Activated gamma-delta T cell treated with Interleukin-2 at 50 U/mL for 16 hours (primary cell): ENCODE measurements at places on chromosomes 3 and 15.
A peak's percentile ranks its signal among the peaks of the same experiment; 100 is the strongest.

DNA sequence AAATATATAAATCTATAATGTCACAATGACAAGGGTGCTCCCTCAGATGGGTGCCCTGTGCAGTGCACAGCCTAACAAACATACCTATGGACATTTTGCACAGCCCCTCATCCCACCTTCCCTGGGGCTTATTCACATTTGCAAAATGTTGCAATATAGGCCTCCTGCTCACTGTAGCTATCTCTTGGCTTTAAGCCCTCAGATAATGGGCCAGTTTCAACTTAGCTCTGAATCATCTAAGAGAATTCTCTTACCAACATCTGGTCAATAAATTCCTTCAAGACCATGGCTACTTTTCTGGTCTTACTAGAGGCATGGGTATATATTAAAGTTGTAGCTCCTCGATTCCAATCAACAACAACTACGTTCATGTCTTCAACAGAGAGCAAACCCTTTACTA is 17.9 kb downstream of the LIPH start:
- DNase-seq = no peak

GRCh38 chr3:72234391-72234790 is 449.4 kb upstream of the PROK2 start:
- no peak for DNase-seq

DNA sequence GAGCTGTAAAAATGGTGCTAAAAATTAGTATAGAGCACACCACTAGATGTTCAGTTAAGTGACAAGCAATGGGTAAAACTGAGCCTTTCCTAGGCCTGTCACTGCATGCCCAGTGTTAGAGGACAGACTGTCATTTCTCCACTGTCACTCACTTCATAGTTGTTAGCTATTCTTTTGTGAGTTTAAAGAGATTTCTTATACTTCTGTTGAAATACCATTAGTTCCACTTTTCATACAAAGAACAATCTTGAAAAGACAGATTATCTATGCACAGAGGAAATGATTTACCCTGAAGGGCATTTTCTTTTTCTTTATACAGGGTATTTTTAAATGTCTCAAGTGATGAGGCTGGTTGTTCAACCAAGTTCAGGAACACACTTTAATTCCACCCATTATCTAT is 28.3 kb upstream of the CHMP2B start:
- DNase-seq = no peak

- no peak for DNase-seq
These were observed 22.2 kb downstream of the MME start for GRCh38 chr3:155102329-155102728.

GRCh38 chr3:50338965-50339364 is 1.7 kb downstream of the RASSF1 start:
- DNase-seq = no peak

DNA sequence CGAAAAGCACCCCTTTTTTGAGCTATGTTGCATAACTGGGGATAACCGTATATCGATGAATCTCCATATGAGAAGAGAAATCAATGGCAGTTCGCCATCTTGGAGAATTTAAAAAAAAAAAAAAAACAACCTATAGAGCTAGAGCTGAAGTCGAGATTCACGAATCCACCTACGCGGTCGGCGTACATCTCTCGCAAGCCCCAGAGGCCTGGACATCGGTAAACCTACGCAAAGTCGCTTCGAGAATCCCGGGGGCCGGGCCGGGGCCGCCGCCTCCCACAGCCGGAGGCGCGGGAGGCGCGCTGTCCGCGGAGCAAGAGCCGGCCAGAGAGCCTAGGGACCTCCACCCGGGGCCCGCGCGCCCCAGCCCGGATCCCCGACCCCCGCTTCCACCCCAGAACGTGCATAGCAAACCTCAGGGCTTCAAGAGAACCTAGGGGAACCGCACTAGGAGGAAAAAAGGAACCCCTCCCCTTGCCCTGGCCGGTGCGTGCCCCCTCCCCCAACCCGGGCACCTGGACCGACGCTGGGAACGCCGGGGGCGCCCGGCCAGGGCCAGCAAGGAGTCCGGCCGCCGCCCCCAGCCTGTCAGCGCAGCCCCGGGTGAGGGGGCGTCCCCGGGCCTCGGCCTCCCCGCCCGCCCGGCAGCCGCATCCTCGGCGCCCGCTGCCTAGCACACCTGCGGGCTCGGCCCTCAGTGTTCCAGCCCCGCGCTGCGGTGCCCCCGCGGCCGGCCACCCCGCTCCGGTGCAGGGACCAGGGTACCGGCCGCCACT is 567 bp downstream of the PFN2 start:
- DNase-seq = peak; percentile 71

- DNase-seq = no peak
These were observed 24.7 kb downstream of the PXK start for GRCh38 chr3:58357402-58357801.

- no peak for DNase-seq
These were observed 172.2 kb downstream of the PPM1L start for GRCh38 chr3:160928183-160928726.

- DNase-seq = no peak
These were observed 75.0 kb downstream of the MAGEF1 start for GRCh38 chr3:184636741-184637316.

GRCh38 chr15:58241872-58242271 is 103.7 kb downstream of the AQP9 start:
- DNase-seq = no peak

- no peak for DNase-seq
These were observed 4.2 kb downstream of the TBC1D23 start for GRCh38 chr3:100265016-100265415.

DNA sequence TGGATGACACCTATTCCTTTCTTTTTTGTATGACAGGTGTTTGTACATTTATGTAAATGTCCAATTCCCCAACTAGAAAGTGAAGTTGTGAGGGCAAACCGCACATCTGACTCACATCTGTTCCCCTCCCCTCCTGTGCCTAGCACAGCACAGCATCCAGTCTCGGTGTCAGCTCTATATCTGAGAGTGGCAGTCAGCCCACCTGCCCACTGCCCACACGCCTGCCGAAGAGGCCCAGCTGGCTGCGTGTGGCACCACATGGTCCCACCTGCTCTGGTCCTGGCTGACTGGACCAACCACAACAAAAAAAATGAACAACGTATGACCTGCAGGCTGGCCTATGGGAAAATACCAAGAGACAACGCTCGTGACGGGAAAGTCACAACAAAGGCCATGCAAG is 62.8 kb downstream of the XXYLT1 start:
- DNase-seq = no peak

- no peak for DNase-seq
These were observed 146.6 kb downstream of the TBL1XR1 start for GRCh38 chr3:177050501-177051237.

DNA sequence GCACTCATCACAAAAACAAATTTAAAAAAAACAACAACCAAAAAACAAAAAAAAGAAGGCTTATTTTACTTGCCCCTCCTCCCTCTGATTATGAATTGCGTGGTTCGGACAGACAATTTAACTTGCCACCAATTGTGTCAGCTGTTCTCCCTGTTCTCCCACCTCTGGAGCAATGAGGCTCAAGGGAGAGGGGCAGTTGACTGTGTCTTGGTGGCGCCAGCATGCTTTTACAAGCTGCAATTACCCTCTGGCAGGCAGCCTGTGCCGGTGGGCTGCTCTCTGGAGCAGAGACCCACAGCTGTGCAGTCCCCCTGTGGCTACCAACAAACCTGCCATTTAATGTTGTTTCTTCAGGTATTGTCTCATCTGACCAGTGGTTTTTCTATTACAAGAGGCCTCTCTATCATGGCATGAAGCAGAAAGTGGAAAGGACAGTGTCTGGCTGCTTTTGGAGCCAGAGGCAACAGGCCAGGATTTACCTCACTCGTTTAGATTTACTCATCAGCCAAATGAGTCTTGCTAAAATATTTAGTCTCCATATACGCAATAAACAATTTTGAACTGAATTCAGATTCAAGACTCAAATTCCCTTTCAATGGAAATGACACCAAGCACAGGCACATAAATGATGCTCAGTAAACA is 192.0 kb upstream of the TPRG1 start:
- no peak for DNase-seq

- DNase-seq = no peak
These were observed 111.1 kb downstream of the TPRA1 start for GRCh38 chr3:127479449-127479848.

- DNase-seq = no peak
These were observed 125.7 kb downstream of the PDZRN3 start for GRCh38 chr3:73498764-73499622.

- DNase-seq = peak; percentile 87
These were observed 51.8 kb upstream of the GATM start for GRCh38 chr15:45429941-45430792.

DNA sequence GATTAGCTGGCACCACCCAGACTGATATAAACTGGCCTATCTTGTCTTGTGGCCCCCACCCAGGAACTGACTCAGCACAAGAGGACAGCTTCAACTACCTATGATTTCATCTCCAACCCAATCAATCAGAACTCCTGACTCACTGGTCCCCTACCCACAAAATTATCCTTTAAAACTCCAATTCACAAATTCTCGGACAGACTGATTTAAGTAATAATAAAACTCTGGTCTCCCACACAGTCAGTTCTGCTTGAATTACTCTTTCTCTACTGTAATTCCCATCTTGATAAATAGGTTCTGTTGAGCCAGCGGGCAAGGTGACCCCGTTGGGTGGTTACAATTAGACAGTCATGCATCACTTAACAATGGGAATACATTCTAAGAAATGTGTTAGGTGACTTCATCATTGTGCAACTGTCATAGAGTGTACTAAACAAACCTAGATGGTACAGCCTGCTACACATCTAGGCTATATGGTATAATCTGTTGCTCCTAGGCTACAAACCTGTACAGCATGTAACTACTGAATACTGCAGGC is 48.1 kb upstream of the MAP4 start:
- no peak for DNase-seq

DNA sequence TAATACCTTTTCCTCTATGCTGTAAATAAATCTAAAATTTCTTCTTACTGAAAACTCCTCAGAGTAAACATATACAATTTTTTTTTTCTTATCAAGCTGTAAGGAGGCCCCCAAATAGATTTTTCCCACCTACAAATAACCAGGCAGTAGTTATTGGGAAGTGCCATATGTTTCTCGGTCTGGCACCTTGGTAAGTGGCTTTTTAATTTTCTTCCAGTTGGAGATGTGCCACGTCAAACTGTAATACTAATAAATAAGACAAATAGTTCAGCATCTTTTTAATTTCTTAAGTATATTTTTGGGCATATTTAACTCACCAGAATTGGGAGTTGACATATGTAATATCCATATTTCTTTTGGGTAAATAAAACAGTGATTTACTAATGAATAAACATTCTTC is 346.3 kb downstream of the DIPK2A start:
- no peak for DNase-seq

GRCh38 chr3:135549928-135550494 is 415.5 kb upstream of the PPP2R3A start:
- DNase-seq = no peak

DNA sequence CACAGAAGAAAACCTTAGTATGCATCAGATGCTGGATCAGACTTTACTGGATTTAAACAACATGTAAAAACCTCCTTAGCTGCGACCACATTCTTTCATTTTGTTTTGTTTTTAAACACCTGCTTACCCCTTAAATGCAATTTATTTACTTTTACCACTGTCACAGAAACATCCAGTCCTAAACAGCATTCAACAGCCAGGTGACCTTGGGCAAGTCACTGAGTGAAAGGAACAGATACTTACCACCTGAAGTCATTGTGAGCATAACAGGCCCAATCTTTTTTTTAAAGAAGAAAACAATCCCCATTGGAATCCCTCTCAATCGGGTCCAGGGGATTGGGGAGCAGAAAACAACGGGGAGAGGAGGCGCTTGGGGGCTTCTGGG is 390 bp downstream of the STARD5 start:
- no peak for DNase-seq

DNA sequence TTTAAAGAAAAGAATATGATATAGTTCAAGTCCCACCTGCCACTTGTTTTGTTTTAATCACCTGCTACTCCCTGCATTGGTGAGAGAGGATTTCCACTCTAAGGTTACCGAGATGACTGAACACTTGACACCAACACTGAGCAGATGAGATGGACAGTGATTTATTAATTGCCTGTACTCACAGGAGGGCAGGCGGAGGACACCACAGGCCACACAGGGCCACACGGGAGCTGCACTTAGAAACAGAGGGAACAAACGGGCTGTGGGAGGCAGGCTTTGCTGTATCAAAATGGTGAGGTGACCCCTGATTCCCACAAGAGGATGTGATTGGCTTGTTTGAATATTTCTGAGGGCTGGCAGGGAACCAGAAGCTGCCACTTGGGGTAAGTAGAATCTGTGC is 10.8 kb downstream of the MINAR1 start:
- no peak for DNase-seq

GRCh38 chr3:55796533-55796932 is 309.4 kb upstream of the WNT5A start:
- DNase-seq = no peak

- DNase-seq = no peak
These were observed 7.3 kb upstream of the LMCD1 start for GRCh38 chr3:8494327-8494726.

DNA sequence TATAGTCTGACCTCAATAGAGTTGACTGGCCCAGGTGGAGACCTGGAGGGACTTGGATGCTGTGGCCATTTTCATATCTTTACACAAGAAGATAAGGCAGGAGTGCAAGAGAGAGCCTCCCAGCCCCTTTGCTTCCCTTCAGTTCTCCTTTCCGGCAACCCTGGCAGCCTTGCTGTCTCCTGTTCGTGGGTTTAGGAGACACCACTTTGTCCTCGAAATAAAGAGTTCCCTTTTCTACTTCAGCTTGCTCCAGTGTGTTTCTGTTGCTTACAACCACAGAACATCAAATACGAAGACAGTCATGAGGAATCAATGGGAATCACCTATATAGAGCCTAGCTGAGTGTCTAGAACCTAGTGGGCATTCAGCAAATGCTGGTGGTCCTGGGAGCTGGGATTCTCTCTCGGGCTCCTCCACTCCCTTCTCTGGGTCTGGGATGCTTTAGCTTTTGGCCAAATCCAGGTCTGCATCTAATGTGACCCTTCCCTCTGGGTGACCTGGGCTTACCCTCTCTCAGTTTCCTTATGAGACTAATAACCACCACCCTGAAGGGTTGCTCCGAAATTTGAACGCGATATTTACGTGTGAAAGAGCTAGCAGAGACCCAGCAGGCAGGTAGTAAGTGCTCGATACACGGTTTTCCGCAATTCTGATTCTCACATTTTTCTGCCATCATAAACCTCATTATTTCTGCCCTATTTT is 44.5 kb downstream of the PCSK6 start:
- DNase-seq = no peak
